ENCODE measurements at places on chromosomes 11 and 22.

DNA sequence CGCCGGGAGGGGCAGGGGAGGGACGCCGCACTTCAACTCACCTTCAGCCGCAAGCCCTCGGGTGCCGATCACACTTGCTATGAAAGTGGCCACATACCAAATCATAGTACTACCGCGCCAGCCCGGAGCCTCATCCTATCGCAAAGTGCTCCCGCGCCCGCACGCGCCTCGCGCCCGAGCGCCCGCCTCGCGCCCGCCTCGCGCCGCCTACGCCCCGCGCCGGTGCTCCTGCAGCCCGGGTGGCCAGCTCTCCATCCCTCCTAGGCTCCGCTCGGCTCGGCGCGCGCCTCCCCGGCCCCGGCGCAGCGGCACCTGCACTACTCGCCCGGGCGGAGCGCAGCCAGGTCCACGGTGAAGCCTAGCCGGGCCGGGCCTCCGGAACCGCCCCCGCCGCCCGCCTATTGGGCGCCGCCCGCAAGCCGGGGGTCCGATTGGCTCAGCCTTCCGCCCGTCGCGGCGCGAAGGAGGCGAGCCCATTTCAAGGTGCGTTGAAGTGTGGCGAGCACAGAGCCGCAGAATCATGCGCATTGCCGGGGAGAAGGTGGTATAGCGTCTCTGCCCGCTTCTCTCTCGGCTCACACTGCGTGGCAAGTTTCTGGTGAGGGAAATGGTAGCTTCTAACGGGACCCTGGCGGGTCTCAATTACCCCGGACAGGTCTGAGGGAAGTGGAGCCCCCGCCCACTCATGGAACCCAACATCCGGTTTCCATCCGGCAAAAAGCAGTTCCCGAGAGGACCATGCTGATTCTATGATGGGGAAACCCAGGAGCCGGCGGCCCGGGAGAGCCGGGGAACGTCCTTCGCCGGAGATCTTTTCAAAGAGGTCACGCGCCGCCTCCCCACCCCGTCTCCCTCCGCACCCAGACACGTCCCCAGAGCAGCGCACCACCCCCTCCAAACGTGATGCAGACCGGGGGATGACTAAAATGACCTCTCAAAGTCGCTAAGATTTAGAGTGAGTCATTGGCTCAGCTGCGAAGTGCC, at the start of gene IGSF9B:
TSS of gene IGSF9B (minus strand) at position 319 of the 984 bp plus-strand sequence. CDS start at position 105, 214 bp downstream.
- peak; percentile 91 for DNase-seq

DNA sequence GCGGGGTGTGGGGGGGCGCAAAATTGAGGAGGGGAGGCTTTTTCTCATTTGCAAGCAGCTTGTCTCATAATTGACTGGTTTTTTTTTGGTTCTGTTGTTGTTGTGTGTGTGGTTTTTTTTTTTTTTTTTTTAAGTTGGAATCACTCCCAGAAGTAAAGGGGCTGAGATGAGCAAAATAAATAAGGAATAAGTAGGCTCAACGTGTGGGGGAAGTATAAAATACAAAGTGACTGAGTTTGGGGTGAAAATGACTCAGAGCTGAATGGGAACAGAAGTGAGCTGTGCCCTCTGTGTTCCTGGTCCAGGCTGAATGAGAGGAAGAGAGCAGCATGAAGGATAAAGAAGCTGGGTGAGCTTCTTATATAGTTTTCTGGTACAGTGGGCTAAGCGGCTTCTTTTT, 90.0 kb downstream of the GRIK4 start:
- DNase-seq = no peak

DNA sequence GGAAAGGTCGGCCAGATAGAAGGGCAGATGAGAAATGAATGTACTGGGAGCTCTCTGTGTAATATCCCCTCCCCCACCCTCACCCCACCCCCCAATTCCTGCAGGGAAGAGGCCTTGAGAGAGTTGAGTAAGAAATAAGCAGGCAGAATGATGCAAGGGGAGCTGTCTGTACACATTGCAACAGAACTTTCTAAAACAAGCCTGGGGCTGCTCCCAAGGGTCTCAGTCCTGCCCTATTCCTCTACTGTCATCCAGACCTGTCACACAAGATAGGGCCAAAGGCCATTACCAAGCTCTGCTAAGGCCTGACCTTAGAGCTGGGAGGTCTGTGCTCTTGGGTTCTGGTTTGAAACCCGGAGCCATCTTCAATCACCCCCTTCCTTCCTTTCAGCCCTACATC, 5.7 kb upstream of the DGAT2 start:
- no peak for DNase-seq

DNA sequence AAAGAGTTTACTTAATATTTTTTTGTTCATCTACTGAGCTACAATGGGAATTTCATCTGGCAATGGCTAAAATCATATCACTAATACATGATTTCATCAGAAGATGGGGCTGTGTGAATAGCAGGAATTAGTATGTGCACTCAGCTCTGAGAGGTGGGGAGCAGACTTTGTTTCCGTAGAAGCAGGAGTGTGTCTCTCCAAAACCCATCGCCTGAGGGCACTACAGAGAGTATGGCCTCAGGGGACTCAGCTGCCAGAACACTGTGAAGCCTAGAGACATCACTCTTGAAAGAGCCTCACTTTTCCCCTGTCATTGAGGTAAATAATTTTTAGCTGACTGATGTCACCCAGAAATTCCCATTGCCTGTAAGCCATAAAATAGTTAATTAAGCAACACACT, 261.4 kb upstream of the ISX start:
- DNase-seq = peak; percentile 31

DNA sequence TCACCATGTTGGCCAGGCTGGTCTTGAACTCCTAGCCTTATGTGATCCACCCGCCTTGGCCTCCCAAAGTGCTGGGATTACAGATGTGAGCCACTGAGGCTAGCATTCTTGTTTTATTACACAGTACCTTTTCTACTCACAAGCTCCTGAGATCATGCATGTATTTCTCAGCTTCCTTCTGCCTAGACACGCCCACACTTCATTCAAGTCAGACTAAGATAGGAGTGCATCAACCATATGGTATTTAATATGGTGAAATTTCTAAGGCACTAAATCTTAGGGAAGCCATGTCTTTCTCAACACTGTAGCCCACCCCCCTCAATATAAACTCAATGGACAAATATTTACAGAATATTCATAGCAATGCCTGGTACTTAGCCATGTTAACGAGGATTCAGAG, 62.1 kb downstream of the SLC25A17 start:
- no peak for DNase-seq

Data from NCI-H1092 (cell line).